ENCODE measurements at places on chromosomes 1 and 21.

DNA sequence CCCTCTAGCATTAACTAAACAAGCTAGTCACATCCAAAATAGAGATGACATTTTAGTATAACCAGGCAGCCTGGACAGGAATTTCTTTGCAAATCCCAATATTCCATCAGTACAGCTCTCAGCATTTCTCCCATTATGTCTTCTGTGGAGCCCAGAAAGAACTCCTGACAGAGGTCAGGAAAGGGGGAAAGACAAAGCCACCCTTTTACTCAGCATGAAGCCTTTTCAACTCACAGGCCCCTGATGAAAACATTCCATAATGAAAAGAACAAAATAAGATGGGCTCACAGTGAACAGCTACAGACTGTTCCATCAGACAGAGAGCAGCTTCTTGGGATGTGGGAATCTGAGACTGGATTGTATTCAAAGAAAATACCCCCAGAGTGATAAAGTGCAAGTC, 80.6 kb downstream of the TEX35 start:
- H3K27ac ChIP-seq, result peak overlapping the region; percentile 74
- H3K4me1 ChIP-seq, result peaks cover 28% of the 10 kb centered on the region
- H3K36me3 ChIP-seq, result no peaks in the 10 kb centered on the region
- no peak overlapping the region for H3K4me3 ChIP-seq

GRCh38 chr1:32448773-32449456, 16.0 kb upstream of the ZBTB8B start:
- peaks cover 8% of the 10 kb centered on the region for H3K4me1 ChIP-seq
- peak; percentile 66 for DNase-seq
- H3K27me3 ChIP-seq, result no peaks in the 10 kb centered on the region

DNA sequence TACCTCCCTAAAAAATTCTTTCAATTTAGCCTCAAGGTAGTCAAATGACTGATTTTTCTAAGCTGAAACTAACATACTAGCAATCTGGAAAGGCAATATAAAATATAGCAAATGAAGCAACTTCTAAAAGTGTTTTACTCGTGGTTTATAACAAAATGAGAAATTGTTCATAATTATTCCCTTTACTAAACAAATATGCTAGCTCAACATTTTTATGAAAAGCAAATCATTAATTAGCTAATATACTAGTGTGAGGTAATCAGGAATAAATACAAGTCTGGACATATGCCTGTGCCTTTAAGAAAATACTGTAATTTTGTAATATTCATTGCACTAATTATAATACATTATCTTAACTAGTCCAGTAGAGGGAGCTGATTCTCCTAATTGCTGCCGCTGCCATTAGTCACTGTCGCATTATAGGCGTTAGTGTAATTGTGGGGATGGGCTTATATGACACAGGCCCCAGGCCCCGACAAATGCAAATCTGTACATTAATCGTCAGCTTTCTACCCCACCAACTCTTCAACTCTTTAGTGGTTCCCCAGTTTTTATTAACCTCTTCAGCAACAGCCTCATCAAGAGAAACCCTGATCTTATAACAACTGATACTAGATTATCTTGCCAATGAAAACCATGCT, 160.9 kb downstream of the GABPA start:
- H3K27me3 ChIP-seq, result no peaks in the 10 kb centered on the region
- DNase-seq, result peak; percentile 41
- H3K4me3 ChIP-seq, result no peak overlapping the region
- peaks cover 5% of the 10 kb centered on the region for H3K4me1 ChIP-seq
- peaks cover 29% of the 10 kb centered on the region for H3K36me3 ChIP-seq

GRCh38 chr1:198086051-198086745, 70.6 kb upstream of the NEK7 start:
- H3K27me3 ChIP-seq, result no peaks in the 10 kb centered on the region
- H3K27ac ChIP-seq, result no peak overlapping the region
- no peaks in the 10 kb centered on the region for H3K4me1 ChIP-seq
- no peak for DNase-seq
- H3K4me3 ChIP-seq, result no peak overlapping the region

DNA sequence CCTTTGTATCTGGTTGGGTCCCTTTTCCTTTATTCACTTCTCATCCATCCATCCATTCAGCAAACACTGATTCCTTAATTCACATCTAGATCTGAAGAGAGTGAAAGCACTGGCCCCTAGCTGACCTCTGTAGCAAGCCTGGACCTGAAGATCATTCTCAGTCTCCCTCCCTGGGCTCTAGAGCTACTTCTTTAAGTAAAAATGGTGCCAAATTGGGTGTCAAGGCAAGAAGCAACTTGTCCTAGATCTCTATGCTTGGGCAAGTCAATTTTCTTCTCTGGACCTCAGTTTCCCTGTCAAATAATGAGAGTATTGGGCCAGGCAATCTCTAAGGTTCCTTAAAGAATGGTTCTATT, 36.1 kb downstream of the PLXNA2 start:
- H3K36me3 ChIP-seq, result no peaks in the 10 kb centered on the region
- H3K27me3 ChIP-seq, result no peaks in the 10 kb centered on the region
- H3K4me3 ChIP-seq, result no peak overlapping the region
- H3K4me1 ChIP-seq, result peaks cover 27% of the 10 kb centered on the region
- H3K27ac ChIP-seq, result no peak overlapping the region

DNA sequence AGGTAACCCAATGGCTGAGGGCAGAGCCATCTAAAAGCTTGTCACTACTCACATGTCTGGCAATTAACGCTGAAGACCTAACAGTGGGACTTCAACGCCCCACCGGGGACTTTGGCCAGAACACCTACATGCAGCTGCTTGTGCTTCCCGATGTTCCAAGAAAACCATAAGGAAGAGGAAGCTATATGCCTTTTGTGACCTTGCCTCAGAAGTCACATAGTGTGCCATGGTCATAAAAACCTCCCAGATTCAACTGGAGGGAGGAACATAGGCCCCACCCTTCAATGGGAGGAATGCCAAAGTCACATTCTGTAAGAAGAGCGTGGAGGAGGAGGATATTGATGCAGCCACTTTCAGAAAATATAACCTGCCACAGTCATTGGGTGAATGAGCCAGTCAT, 147.8 kb upstream of the MAGI3 start:
- H3K4me3 ChIP-seq, result no peak overlapping the region
- no peaks in the 10 kb centered on the region for H3K27me3 ChIP-seq
- peaks cover 10% of the 10 kb centered on the region for H3K4me1 ChIP-seq
- no peaks in the 10 kb centered on the region for H3K36me3 ChIP-seq
- no peak for DNase-seq

DNA sequence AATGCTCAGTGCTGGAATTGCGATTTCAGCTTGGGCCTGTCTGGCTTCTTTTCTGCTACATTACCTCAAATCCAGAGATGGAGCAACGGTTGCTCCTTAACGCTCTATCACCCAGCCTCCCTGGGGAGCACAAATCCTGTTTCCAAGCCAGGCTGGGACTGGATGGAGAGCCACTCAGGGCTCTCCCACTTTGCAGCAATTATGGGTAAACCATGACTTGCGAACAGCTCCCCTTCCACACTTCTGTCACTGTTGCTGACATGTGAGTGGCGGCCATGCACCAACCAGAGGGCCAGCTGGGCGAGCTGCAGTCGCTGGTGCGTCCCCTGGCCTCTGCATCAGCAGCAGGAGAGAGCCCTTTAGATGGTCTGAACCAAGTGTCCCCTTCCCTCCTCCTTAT, 65.1 kb upstream of the RAB4A start:
- DNase-seq, result no peak
- no peaks in the 10 kb centered on the region for H3K27me3 ChIP-seq
- H3K27ac ChIP-seq, result no peak overlapping the region
- peaks cover 24% of the 10 kb centered on the region for H3K4me1 ChIP-seq
- H3K36me3 ChIP-seq, result no peaks in the 10 kb centered on the region

GRCh38 chr1:57324388-57324787, 99.5 kb downstream of the DAB1 start:
- H3K4me3 ChIP-seq, result no peak overlapping the region
- H3K27me3 ChIP-seq, result no peaks in the 10 kb centered on the region
- no peaks in the 10 kb centered on the region for H3K36me3 ChIP-seq
- H3K4me1 ChIP-seq, result peaks cover 20% of the 10 kb centered on the region
- H3K27ac ChIP-seq, result no peak overlapping the region

DNA sequence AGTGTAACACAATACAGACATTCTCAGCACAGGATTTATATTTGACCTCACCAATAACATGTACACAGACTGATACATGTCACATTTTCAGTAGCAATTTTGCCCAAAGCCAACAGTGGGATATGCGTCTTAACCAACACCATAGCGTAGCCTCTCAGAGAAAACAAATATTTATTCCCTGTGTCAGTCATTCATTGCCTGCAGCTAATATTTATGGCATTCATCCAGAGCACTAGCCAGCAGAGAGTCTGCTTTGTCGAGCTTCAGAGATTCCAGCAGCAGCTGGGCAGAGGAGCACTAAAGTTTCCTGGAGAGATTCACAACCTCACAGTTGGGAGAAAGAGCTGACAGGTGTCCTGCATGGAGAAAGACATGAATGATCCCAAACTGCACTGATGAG, 400.7 kb upstream of the DAB1 start:
- no peaks in the 10 kb centered on the region for H3K27me3 ChIP-seq
- no peak overlapping the region for H3K4me3 ChIP-seq
- DNase-seq, result no peak
- no peaks in the 10 kb centered on the region for H3K36me3 ChIP-seq
- no peak overlapping the region for H3K27ac ChIP-seq
- peaks cover 9% of the 10 kb centered on the region for H3K4me1 ChIP-seq

GRCh38 chr1:17439250-17440073, at the start of gene RCC2:
RCC2 (minus strand) TSS chr1:17439677; CDS start chr1:17438514, 1,163 bp downstream.
- no peaks in the 10 kb centered on the region for H3K36me3 ChIP-seq
- H3K4me3 ChIP-seq, result peak within 1 kb of the TSS; percentile 100
- H3K27me3 ChIP-seq, result peaks cover 30% of the 10 kb centered on the region
- H3K27ac ChIP-seq, result peak within 1 kb of the TSS; percentile 93

DNA sequence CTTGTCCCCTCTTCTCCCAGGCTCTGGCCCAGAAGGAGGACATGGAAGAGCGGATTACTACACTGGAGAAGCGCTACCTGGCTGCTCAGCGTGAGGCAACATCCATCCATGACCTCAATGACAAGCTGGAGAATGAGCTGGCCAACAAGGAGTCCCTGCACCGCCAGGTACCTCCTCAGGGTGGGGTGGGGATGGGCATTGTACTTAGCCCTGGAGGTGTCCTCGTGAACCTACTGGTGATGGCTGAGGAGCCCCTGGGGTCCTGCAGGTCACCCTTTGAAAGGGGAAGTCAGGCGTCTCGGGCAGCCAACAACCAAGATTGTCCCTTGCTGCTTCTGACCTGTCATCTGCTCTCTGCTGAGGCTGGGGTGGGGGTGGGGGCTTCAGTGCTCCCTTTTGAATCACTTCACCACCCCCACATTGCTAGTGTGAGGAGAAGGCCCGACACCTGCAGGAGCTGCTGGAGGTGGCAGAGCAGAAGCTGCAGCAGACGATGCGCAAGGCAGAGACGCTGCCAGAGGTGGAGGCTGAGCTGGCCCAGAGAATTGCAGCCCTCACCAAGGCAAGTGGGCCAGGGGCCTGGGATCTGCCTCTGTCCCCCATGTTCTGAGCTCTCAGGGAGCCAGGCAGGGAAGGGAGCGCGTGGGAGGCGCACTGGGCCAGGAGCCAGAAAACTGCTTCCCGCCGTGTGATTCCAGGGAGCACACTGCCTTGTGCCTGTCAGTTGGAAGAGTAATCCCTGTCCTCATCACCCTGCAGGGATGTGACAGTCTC, 19.7 kb downstream of the PPFIA4 start:
- H3K36me3 ChIP-seq, result no peaks in the 10 kb centered on the region
- H3K4me3 ChIP-seq, result no peak overlapping the region
- peaks cover 6% of the 10 kb centered on the region for H3K4me1 ChIP-seq
- no peak overlapping the region for H3K27ac ChIP-seq

DNA sequence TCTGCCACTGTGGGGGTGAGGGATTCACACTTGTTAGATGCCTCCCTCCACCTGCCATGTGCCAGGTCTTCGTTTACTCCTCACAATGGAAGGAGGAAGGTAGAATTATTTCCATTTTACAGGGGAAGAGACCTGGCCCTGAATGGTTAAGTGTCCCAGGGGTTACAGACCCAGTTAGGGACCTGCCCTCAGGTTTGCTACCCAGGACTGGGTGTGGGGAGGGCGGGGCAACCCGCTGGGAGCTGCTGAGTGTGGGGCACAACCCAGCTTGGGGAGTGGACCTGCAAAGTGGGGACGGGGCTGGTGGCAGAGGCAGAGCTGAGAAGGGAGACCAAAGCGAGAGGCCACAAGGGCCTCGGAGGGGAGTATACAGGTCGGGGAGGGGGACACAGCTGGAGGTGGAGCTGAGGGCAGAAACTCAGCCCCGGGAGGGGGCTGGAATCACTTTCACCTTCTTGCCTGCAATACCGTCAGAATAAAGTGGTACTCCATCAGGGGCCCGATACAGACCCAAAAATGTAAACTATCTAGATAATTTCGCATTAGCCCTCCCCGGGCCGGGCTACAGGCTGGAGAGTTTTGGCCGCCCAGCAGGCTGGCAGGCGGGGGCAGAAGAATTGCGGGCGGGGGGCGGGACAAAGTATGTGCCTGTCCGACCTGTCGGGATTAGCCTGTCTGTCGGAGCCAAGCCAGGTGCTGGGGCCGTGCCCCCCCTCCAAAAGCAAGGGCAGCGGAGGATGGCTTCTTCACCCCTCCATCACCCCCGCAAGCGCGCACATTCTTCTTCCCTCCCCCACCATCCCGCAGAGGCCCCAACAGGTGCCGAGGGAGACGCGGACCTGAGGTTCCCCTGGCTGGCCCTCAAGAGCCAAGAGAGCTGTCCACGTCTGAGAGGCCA, 1.4 kb downstream of the RSPO1 start:
- H3K36me3 ChIP-seq, result no peaks in the 10 kb centered on the region
- H3K4me3 ChIP-seq, result peak overlapping the region; percentile 52
- peaks cover 100% of the 10 kb centered on the region for H3K27me3 ChIP-seq
- H3K27ac ChIP-seq, result no peak overlapping the region
- peaks cover 56% of the 10 kb centered on the region for H3K4me1 ChIP-seq
- DNase-seq, result peak; percentile 46

GRCh38 chr21:34612557-34612956, 2.4 kb downstream of the RCAN1 start:
- H3K36me3 ChIP-seq, result no peaks in the 10 kb centered on the region
- no peak overlapping the region for H3K4me3 ChIP-seq
- no peak for DNase-seq
- H3K27ac ChIP-seq, result no peak overlapping the region

DNA sequence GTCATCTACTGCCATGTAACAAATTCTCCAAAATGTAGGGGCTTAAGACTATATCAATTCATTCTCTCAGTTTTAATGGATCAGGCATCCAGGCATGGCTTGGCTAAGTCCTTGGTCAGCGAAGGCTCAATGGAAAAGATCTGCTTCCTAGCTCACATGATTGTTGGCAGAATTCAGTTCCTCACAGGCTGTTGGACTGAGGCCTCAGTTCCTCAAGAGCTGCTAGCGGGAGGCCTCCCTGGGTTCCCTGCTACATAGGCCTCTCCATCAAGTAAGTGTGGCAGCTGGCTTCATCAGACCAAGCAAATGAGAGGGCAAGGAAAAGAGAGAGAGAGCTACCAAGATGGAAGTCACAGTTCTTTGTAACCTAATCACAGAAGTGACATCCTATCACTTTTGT, 19.6 kb upstream of the EYA3 start:
- no peaks in the 10 kb centered on the region for H3K36me3 ChIP-seq
- no peak overlapping the region for H3K4me3 ChIP-seq
- no peak overlapping the region for H3K27ac ChIP-seq
- no peak for DNase-seq

GRCh38 chr1:159786966-159787365, 6.2 kb downstream of the DUSP23 start:
- no peak for DNase-seq
- H3K36me3 ChIP-seq, result no peaks in the 10 kb centered on the region
- no peaks in the 10 kb centered on the region for H3K4me1 ChIP-seq
- H3K27ac ChIP-seq, result no peak overlapping the region
- peaks cover 1% of the 10 kb centered on the region for H3K27me3 ChIP-seq
